Right lung (tissue), 10 donors: ENCODE measurements at places on chromosomes 6 and 20.

- DNase-seq: no peak
Observed at GRCh38 chr20:24634855-24635254, 165.4 kb downstream of the SYNDIG1 start.

- DNase-seq: no peak
Observed at GRCh38 chr20:25408170-25408547, 686 bp downstream of the GINS1 start.

- no peak for DNase-seq
Observed at GRCh38 chr6:63558278-63558677, 14.0 kb upstream of the LOC128125822 start.

GRCh38 chr6:21101694-21102093 lies 491.9 kb upstream of the SOX4 start:
- no peak for DNase-seq

GRCh38 chr6:37285861-37286311 lies 27.9 kb upstream of the TMEM217 start:
- DNase-seq: no peak

DNA sequence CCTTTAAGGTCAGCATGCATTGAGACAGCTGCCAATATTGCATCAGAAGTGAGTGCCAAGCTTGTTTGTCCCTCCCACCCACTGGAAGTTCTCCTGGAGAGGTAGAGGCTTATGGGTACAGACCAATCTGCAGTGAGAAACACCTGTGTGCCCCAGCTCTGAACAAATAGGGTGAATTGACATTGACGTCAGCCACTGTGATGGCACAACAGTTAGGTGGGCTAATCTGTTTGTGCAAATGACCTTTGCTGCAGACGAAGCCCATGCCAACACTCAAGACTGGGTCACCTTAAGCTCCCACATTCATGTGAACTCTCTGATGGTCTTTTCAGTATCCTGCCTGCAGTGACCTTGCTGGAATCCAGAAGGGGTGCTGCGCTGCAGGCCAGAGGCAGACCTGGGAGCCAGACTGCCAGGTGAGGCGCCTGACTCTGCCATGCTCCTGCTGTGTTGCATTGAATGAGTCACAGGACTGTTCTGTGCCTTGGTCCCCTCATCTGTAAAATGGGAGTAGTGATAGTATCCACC lies 99.9 kb downstream of the ALDH8A1 start:
- no peak for DNase-seq

- DNase-seq: no peak
Observed at GRCh38 chr6:106122306-106122918, 36.3 kb downstream of the PRDM1 start.

GRCh38 chr6:164533045-164533362 lies 776.4 kb downstream of the C6orf118 start:
- DNase-seq: no peak

- no peak for DNase-seq
Observed at GRCh38 chr20:7090001-7090400, 322.5 kb downstream of the BMP2 start.

DNA sequence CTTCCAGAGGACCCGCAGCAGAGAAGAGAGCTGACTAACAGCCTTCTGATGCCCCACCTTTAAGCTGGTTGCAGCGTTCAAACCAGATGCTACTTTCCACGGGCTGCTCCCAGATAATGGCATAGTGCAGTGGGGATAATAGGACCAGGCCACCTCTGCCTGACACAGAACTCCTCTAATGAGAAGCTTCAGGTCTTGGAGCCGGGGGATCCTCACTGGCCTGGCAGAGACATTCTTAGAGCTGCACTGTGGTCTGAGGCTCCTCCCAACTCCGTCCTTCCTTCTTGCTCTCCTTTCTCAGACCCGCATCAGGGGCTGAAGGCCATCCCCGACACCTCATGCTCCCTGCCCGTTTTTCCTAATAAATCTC lies 206.6 kb upstream of the MARCKS start:
- no peak for DNase-seq

DNA sequence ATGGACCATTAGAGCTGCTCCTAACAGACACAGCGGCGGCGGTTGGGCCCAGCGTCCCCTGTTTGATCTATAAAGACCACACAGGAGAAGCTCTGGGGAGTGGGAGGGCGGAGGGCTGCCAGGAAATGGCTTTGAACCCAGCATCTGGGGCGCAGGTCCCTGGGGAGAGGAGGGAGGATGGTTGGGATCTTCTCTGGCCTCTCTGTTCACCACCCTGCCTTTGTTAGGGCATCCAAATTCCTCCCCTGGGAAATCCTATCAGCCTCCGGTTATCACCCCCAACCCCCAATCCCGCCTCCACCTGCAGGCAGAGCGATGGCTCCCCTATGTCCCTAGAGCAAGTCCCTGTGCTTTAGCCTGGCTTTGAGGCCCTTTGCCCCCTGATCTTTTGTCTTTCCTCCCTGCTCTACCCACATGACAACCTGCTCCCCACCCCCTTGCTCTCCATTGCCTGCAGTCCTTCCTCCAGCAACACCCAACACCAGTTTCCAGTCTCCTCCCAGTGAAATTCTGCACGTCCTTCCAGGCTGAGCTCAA lies 7.1 kb downstream of the XKR7 start:
- no peak for DNase-seq
